Smooth muscle cell of the pulmonary artery (primary cell): ENCODE measurements at places on chromosomes 7 and 10. TPM values are rescaled to one million over a fixed set of nuclear protein-coding genes. Genes with fewer than 3 reads are reported as not detected.

Gene HPS1
- total RNA-seq = 34.3 and 54.7 TPM in 2 replicates

Gene ACTR3C
- total RNA-seq = 0.13 and 0.63 TPM in 2 replicates

Gene TAF3
- 1.9 and 2.0 TPM in 2 replicates for total RNA-seq

Gene AFAP1L2
- 0.17 and 1.2 TPM in 2 replicates for total RNA-seq

Gene ANKRD7
- 0.20 and 0.33 TPM in 2 replicates for total RNA-seq

Gene CYP26C1
- total RNA-seq = 0.07 and 0.10 TPM in 2 replicates

Gene PLXDC2
- total RNA-seq = 12.7 and 22.9 TPM in 2 replicates

Gene ARMC3
- not detected in 2 replicates for total RNA-seq
